Activated CD8-positive, alpha-beta memory T cell treated with anti-CD3 and anti-CD28 coated beads, Interleukin-2, amount 50 U/mL, for 4 hours (primary cell): ENCODE measurements at places on chromosomes 1 and 21.

DNA sequence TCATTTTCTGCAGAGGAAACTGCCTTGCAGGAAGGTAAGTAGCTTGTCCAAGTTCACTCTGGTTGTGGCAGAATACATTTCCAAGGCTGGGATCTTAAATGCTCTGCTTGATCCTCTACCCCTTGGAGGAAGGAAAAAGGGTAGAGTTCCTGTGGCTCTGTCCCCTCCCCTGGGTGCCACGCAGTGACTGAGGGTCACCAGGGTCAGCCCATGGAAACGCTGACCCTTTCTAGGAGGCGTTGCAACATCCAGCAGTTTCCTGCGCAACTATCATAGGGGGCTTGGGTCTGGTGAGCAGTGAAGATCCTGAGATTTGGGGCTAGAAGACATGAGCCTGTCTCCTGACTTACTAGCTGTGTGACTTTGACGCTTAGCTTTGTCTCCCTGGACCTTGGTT lies 29.4 kb upstream of the EPS8L3 start:
- peak; percentile 11 for DNase-seq

GRCh38 chr1:172069534-172069933 lies 228.2 kb downstream of the DNM3 start:
- no peak for DNase-seq

DNA sequence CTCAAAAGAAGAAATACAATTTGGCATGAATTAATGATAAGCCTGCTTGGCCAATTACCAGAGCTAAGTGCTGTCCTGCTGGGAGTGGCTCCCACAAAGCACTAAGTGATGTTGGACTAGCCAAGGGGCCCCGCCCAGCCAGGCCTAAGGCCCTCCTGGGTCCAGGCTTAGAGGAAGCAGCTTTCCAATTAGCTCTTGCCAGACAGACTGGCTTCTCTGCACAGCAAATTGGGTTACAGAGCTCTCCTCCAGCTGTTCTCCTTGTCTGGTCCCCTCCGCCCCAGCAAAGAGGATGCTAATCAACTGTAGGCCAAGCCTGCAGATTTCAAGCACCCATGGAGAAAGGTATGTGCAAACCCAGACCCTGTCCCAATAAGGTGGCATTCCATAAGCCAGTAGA lies 151.9 kb downstream of the DMRTA2 start:
- DNase-seq = no peak

DNA sequence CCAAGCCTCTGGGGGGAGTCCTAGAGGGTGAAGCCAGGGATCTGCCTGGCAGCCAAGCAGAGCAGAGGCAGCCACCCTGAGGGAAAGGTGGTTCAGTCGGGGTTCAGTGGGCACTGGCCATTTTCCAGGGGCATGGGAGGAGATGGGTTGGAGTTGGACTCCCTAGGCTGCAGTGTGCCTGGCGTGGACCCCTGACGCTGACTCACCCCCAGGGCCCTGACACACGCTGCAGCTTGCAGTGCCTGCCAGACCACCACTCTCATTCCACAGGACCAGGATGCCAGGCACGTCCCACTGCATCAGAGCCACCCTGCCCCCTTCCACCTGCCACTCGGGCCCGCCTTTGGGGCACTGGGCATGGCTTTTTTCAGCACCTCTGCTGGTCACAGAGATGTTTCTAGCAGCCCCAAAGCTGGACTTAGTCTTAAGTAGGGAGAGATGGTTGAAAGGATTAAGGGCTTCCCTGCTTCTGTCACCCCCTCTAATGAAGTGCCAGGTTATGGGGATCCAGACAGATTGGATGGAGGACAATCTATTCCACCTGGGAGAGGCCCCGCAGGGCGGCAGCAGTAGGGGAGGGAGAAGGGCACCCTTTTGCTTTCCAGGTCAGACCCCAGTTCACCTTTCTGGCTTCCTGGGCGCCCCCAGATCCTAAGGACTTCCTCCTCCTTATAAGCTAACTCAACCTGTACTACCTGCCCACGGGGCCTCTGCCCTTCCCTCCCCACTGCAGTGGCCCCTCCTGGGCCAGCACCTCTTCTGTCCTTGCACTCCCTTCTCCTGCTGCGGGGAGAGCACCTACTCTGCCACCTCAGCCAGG lies 1.6 kb downstream of the SYT2 start:
- no peak for DNase-seq

DNA sequence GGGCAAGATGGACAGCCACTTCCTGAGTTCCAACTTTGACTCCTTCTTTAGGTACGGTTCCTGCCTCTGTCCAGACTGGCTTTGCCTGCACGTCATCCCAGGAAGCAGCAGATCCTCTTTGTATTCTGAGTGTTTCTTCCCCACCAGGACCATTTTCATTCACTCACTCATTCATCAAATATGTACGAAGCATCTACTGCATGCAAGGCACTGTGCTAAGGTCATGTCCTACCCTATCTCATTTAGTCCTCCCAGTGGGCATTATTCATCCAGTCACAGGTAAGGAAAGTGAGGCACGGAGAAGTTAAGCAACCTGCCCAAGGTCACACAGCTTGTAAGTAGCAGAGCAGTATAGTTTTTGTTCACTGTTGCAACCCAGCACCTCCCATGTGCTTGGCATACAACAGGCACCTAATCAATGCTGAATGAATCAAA lies 13.9 kb downstream of the CRYBG2 start:
- DNase-seq = no peak

- no peak for DNase-seq
These were observed 286.2 kb upstream of the DUSP10 start for GRCh38 chr1:222028116-222028515.

DNA sequence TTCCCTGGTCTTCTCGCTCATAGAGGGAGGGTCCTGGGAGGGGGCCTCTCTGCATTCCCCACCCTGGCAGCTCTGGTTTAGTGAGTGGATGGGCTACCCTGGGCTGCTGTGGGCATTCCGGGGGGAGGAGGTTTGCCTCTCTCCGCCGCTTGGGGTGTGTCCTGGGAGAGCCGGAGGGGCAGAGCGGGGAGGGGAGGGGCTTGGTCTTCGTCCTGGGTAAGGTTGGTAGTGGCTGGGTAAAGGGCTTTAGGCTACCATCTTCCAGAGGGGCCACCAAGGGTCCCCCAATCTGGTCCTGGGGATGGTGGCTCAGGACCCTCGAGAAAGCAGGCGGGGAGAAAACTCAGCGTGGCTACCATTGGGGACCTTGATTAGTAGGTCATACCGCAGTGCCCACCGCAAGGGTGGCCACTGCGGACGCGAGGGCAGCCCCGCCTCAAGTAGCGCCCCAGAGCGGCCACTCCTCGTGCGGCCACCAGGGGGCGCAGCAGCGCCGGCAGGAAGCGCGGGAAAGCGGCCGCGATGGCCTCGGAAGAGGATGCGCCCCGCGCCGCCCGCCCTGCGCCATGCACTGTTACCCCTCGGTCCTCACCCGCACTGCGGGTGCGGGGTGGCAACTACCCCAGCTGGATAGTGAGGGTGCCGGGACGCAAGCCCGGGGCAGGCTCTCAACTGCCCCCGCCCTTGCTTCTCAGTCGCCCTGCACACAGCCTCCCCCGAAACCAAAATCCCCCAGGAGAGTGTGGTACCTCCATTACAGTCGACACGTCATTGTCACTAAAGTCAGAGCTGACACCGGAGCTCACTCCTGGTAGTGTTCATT lies 44.1 kb upstream of the SLC25A33 start:
- DNase-seq = peak; percentile 67

- DNase-seq = no peak
These were observed 40.8 kb downstream of the MIS18A start for GRCh38 chr21:32238063-32238462.

- no peak for DNase-seq
These were observed 178.0 kb downstream of the ZNF281 start for GRCh38 chr1:200231787-200232231.

- no peak for DNase-seq
These were observed 15.4 kb downstream of the TTLL10 start for GRCh38 chr1:1189111-1189510.

GRCh38 chr1:39091845-39092645 lies 65.9 kb downstream of the NDUFS5 start:
- DNase-seq = peak; percentile 59

GRCh38 chr1:28246427-28246832 lies 10.5 kb downstream of the ATP5IF1 start:
- DNase-seq = no peak

DNA sequence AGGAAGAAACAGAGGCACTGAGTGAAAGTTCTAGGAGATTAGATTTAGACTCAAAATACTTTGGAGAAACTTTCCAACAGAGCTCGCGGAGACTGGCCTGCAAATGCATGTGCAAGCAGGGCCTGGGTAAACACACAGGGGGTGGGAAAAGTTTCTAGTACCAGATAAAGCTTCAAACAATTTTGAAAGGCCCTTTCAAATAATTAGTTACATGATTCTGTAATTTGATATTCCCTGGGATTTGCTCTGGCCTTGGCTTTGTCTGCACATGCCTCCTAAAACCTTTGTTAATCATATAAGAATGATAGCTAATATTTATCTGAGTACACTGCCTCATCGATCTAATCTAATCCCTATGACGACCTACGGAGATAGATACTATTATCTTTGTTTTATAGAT lies 31.3 kb downstream of the VTCN1 start:
- no peak for DNase-seq

GRCh38 chr1:180153032-180153431 lies 1.6 kb upstream of the QSOX1 start:
- no peak for DNase-seq

DNA sequence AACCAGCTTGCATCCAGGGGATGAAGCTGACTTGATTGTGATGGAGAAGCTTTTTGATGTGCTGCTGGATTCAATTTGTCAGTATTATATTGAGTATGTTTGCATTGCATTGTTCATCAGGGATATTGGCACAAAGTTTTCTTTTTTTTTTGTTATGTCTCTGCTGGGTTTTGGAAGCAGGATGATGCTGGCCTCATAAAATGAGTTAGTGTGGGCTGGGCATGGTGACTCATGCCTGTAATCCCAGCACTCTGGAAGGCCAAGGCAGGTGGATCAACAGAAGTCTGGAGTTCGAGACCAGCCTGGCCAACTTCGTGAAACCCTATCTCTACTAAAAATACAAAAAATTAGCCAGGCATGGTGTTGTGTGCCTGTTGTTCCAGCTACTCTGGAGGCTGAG lies 8.6 kb downstream of the OR2L3 start:
- DNase-seq = no peak

DNA sequence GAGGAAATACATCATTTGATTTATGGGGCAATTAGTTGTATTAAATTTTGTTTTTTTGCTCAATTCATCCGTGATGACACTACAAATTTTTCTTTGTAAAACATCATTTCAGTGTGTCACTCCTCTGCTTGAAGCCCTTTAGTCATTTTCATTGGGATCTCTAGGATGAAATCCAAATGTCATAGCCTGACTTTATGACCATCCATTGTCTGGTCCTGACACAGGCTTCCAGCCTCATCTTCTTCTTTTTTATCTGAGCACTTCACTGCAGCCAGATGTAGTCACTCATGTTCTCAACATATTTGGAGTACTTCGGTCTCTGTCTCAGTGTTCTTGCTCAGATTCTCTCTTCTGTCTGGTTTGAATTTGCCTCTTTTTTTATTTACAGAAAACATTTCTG lies 173.1 kb downstream of the HMCN1 start:
- no peak for DNase-seq

DNA sequence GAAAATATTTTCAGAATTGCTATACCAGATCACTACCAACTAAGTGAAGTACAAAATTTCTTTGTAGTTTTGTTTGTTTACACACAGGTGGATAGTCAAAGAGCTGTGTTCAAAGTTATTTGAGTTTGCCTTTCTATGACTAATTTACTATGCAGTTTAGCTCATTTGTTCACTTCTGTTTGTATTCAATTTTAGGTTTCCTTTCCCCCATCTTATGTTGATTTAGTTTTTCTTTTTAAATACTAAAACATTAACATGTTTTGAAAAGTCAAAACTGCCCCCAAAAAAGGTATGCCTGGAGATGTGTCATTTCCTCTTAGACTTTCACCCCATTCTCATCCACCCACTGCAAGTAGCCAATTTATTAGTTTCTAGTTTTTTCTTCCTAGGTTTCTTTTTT lies 18.7 kb upstream of the RIPPLY3 start:
- DNase-seq = no peak

- no peak for DNase-seq
These were observed 70.7 kb downstream of the EVA1C start for GRCh38 chr21:32483293-32483595.

- DNase-seq = no peak
These were observed 136.4 kb downstream of the CLIC6 start for GRCh38 chr21:34805157-34805556.

GRCh38 chr1:204670152-204670927 lies 15.2 kb downstream of the LRRN2 start:
- no peak for DNase-seq

- no peak for DNase-seq
These were observed 243.4 kb downstream of the NUF2 start for GRCh38 chr1:163565166-163565565.

GRCh38 chr1:29884740-29885139 lies 648.4 kb downstream of the PTPRU start:
- DNase-seq = no peak

- DNase-seq = no peak
These were observed 6.1 kb downstream of the HTR6 start for GRCh38 chr1:19670787-19671186.
